ENCODE measurements at places on chromosomes 6 and 20.
A peak's percentile ranks its signal among the peaks of the same experiment; 100 is the strongest.

GRCh38 chr6:28867086-28867409, 56.7 kb downstream of the TRIM27 start:
- DNase-seq = no peak

DNA sequence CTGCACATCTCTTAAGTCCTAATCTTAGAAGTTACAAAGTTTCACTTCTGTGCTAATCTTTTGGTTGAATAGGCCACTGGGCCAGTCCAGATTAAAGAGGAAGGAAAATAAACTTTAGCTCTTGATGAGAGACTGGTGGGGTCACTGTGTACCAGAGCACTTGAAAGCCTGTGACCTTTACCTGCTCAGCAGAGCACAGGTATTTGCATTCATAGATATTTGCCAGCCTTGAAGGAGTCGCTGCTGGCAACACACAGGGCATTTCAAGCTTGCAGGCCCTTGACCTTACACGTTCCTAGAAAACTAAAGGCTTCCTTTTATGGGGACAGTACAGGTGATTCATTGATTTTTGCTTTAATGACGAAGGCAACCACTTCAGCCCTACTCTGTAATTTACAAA, 108.4 kb upstream of the SLC22A23 start:
- no peak for DNase-seq

DNA sequence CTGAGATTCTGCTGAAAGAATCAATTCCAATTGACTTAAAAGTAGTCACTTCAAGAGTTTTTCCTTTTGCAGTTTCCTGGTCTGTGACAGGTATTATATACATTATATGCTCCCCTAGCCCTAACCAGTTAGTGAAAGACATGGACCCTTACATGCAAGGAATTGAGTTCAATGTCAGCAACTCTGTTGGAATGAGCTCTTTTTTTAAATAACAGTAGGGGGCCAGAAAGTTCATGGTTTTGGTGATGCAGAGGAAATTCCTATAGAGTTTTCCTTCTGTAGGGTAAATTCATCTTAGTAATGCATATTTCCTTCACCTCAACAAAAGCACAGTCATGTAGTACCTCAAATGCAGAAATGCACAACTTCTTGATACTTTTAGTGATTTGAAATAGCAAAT, 172.2 kb downstream of the KIF6 start:
- DNase-seq = no peak

GRCh38 chr6:25397406-25397805, 118.2 kb downstream of the CARMIL1 start:
- no peak for DNase-seq

DNA sequence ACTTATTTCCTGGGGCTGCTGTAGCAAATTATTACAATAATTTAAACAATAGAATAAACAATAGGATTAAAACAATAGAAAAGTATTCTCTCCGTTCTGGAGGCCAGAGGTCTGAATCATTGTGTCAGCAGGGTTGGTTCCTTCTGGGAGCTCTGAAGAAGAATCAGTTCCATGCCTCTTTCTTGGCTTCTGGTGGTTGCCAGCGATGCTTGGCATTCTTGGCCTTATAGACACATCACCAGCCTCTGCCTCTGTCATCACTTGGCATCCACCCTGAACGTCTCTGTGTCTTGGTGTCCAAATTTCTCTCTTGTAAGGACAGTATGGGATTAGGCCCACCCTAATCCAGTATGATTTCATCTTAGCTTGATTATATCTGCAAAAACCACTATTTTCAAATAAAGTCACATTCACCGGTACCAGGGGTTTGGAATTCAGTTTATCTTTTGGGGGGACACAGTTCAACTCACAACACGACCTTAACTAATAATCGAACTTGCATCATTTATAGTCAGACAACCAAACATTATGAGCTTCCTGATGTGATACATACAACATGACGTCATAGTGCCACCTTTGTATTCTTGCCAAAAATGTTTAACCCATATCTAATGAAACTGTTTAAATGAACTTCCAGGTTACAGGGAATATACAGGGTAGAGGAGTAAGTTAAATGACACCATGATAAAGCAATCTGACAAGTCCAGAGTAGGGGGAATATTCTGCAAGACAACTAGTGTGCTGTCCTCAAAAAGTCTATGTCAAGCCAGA, 84.7 kb upstream of the RNF24 start:
- no peak for DNase-seq

DNA sequence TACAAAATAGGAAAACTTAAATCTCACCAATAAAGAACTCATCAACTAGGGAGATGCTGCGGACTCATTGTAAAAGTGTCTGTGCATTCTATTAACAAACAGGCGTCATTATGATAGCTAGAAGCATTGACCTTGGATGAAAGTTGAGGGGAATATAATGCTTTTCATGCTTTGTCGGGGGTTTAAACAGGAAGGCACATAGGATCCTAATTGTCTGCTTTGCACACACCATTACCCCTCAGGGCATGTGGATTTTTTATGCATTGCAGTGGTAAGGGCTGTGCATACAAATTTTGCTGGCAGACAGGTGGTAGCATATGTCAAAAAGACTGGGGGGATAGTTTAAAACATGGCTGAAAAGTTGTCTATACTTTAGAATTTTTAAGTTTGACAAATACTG, 447.9 kb upstream of the PLCB4 start:
- no peak for DNase-seq

DNA sequence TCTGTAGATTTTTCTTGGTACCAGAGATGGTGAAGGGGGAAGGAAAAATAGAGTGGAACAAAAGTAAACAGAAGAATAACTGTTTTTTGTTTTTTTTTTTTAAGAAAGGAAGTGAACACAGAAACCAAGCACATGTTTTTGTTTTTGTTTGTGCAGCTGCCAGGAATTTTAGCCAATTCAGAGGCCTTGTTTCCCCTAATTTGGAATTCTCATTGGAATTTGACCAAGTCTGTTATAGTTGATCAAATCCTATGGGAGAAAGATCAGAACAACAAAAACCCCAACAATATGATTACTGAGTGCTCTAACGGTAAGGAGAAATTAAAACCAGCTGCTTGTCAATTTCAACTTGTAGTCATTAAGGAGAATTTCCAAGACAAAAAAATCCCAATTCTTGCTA, 18.2 kb upstream of the IL22RA2 start:
- DNase-seq = no peak

- DNase-seq = no peak
Observed at GRCh38 chr6:81771097-81771496, 18.6 kb upstream of the TENT5A start.

GRCh38 chr6:39206250-39206721, 23.0 kb downstream of the KCNK5 start:
- DNase-seq = no peak

DNA sequence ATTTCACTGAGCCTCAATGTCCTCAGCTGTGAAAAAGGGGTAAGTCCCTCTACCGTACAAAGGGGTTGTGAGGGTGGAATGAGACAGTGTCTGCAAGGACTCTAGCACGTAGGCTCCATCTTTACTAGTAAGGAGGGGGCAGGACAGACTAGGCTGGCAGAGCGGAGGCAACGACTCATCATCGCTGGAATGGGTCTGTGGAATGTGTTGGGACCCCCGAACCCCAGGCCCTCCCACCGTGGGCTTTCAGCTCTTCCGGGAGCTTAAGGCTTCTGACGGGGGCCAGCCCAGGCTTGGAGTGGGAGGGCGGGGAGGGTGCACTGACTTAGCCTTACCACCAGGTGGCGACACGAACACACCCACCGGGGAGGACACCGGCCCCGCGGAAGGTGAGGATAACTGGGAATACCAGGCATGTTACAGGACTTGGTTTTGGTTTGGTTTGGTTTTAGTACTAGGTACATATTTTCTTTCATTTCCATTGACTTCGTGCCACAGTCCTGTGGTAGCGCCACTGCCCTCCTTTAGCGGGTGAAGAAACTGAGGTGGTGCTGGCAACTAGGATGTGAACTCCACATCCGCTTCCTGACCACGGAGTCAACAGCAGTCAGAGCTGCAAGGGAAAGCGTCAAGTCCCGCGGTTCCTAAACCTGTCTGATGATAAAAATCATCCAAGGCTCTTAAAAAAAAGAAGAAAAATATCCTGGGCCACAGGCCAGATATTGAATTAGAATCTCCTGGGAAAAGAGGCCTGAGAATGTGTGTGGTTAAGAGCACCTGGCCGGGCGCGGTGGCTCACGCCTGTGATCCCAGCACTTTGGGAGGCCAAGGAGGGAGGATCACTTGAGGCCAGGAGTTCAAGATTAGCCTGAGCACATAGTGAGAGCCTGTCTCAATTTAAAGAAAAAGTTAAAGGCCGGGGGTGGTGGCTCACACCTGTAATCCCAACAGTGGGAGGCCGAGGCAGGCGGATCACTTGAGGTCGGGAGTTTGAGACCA, 10.3 kb upstream of the TULP1 start:
- DNase-seq = peak; percentile 37

- DNase-seq = no peak
Observed at GRCh38 chr6:26196846-26197635, 109.8 kb downstream of the HFE start.

- no peak for DNase-seq
Observed at GRCh38 chr6:7406743-7407142, 17.1 kb downstream of the RIOK1 start.

GRCh38 chr20:5033566-5033965, 32.3 kb upstream of the SLC23A2 start:
- DNase-seq = no peak

DNA sequence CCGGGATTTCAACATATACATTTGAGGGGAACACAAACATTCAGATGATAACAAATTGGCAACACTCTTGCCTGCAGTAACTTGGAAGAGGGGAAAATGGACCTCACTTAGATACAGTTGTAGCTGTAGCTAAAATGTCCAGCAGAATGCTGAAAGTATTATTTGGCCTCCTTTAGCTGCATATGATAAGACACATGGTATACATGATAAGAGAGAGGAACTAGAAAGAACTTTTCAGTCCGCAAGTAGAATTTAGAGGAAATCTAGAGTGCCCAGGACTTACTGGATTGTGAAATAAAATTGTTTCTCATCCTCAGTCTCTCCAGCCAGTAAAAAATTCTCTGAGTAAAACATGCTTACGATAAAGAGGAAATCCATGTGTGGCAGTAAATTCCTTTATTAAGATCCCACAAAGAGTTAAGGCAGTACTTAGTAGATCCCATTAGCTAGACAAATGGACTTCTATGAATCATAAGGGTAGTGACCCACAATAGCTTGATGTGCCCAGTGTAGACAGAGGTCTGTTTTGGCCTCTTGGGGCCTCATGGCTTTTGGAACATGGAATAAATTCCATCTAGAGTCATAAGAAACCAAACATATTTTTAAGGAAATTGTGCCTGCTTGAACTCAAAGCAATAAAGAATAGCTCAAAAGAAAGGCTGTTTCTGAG, 87.9 kb upstream of the RBM24 start:
- no peak for DNase-seq

GRCh38 chr6:35177596-35177995, 36.2 kb upstream of the SCUBE3 start:
- no peak for DNase-seq

DNA sequence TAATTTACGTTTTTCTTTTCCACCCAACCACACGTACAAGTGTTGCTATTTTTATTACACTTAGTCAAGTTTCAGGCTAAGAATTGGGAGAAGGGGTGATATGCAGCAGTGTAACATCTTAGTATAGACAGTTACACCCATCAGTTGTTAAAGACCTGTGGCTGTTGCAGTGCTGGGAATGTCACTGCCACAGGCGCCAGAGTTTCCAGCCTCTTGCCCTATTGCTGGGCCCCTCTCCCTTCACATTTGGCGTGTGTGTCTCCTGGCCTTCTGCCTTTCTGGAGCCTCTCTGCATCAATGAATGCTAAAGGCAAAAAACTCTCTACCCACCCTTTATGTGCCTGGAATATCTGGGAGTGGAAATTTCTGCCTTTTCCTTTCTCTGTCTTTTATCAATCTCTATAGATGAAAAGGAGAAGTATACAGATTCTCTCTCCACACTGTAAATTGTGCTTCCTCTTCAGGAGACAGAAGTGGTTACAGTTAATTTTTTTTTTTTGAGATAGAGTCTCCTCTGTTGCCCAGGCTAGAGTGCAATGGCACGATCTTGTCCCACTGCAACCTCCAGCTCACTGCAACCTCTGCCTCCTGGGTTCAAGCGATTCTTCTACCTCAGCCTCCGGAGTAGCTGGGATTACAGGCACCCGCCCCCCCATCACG, 73.0 kb downstream of the TIAM2 start:
- DNase-seq = no peak

- no peak for DNase-seq
Observed at GRCh38 chr6:170272341-170273065, 18.4 kb downstream of the DLL1 start.

DNA sequence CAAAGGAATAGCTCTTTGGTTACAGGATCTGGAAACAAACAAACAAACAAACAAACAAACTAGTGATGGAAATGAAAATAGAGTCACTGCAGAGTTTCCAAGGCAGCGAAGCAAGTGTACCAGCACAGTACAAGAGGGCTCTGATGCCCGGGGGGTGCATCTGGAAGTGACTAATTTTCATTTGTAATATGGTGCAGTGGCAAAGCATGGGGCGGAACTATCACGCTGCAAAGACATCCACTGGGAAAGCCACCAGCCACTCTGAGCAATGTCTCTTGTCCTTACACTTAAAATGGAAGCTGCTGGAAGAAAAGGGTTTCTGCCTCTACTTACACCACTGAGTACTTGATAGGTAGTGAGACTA, 44.4 kb upstream of the NEDD9 start:
- no peak for DNase-seq

DNA sequence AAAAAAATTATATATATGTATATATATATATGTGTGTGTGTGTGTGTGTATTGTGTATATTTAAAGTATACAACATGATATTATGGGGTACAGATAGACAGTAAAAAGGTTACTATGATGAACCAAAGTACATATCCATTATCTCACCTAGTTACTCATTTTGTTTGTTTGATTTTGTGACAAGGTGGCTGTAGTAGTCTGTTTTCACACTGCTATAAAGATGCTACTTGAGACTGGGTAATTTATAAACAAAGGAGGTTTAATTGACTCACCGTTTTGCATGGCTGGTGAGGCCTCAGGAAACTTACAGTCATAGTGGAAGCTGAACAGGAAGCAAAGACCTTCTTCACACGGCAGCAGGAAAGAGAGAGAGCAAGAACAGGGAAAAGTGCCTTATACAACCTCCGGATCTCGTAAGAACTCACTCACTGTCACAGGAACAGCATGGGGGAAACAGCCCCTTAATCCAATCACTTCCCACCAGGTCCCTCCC, 30.2 kb upstream of the DACT2 start:
- DNase-seq = no peak

- DNase-seq = no peak
Observed at GRCh38 chr6:1574083-1574761, 35.5 kb upstream of the FOXC1 start.

GRCh38 chr6:41975276-41975675, 33.7 kb upstream of the CCND3 start:
- no peak for DNase-seq

- no peak for DNase-seq
Observed at GRCh38 chr6:14925699-14926026, 320.2 kb upstream of the JARID2 start.

Measured in stimulated activated CD4-positive, alpha-beta T cell treated with anti-CD3 and anti-CD28 coated beads, Interleukin-1b, Interleukin-23, amount 100 ng/mL, for 1 hour (primary cell).